ENCODE measurements at places on chromosomes 4 and X.

DNA sequence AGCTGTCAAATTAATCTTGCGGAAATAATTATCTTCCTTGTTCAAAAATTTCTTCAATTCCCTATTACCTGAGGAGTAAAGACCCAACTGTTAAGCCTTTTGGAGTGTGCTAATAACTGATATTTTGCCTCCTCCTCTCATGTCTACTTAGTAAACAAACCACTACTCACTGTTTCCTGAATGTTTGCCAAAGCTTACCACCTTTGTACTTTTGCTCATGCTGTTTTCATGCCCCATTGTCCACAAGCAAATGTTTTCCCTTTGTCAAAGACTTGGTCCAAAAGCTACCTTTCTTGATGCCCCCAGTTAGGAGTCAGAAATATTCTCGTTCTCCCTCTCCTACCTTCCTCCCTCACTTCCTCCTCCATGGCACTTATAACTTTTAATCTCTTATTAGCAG lies 226.1 kb downstream of the ENOX2 start:
- no peak for DNase-seq

GRCh38 chr4:87632469-87632868 lies 17.6 kb upstream of the DMP1 start:
- no peak for DNase-seq

DNA sequence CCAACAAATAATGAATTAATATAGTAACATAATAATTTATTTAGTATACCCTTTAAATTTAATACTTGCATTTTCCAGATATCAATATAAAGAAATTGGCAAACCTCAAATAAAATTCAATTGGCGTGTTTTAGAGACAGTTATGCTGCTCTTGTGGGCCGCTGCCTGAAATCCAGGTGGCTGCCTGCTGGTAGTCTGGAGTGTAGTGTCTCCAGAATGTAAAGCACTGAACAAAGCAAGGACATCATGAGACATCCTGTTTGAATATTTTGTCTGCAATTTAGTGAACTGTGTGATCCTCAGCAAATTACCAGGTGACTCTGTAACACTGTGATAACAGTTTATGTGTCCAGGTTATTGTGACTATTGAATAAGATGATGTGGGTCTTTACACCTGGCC lies 29.9 kb downstream of the ZFP42 start:
- no peak for DNase-seq

GRCh38 chr4:188492886-188493285 lies 353.6 kb downstream of the TRIML1 start:
- no peak for DNase-seq

DNA sequence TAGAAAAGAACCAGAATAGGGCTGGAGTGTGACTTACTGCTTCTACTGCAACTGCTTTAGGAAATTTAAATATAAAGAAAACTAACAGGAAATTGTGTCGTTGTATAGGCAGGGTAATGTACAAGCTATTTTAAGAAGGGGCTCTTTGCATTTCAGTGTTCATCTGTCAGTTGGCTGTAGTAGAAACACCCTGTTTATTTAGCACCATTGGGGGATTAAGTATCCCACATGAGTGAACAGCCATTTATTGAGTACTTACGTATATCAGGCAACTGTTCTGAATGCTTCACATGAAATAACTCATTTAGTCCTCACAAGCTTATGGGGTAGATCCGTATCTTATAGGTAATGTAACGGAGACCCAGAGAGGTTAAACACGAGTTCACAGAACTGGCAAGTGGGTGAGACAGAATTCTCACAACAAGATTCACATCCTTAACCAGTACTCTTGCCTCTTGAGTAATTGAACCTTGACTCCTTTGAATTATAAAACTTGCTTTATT lies 23.9 kb downstream of the STIM2 start:
- no peak for DNase-seq

DNA sequence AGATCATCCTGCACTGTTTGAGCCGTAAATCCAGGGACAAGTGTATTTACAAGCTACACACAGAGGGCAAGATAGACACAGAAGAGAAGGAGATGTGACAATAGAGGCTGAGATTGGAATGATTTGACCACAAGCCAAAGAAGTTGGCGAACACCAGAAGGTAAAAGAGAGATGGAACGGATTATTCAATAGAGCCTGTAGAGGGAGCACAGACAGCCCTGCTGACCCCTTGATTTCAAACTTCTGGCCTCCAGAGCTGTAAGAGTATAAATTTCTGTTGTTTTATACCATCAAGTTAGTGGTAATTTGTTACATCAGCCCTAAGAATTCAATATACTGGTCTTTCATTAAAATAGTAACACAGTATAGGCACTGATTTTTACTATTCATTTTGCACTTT lies 447.8 kb downstream of the FAT4 start:
- DNase-seq = no peak
